ENCODE measurements at places on chromosomes 6 and 20. TPM values are rescaled to one million over a fixed set of nuclear protein-coding genes. Genes with fewer than 3 reads are reported as not detected.

Gene WFDC13
- polyA plus RNA-seq, result not detected

Gene MUC21
- not detected for polyA plus RNA-seq

Gene DACT2
- polyA plus RNA-seq, result 0.77 TPM

Gene PTK6
- 0.30 TPM for polyA plus RNA-seq

Gene SNAP91
- 29.0 TPM for polyA plus RNA-seq

Gene BNIP5
- polyA plus RNA-seq, result not detected

Gene GTSF1L
- not detected for polyA plus RNA-seq

Gene HEY2
- 166 TPM for polyA plus RNA-seq

Gene ANKEF1
- 8.9 TPM for polyA plus RNA-seq

Measured in cardiac muscle cell (in vitro differentiated cells and primary cell).